Right atrium auricular region (tissue), 2 donors: ENCODE measurements at places on chromosomes 3 and 15. TPM values are rescaled to one million over a fixed set of nuclear protein-coding genes. Genes with fewer than 3 reads are reported as not detected.

GRCh38 chr3:168860028-168860427 is 764.3 kb upstream of the GOLIM4 start:
- no peak overlapping the region for H3K27ac ChIP-seq
- H3K4me3 ChIP-seq = no peak overlapping the region
- no peaks in the 10 kb centered on the region for H3K4me1 ChIP-seq
- DNase-seq = no peak
- H3K27me3 ChIP-seq = no peaks in the 10 kb centered on the region

GRCh38 chr3:72739531-72740466 is 108.4 kb downstream of the SHQ1 start:
- H3K4me3 ChIP-seq = no peak overlapping the region
- DNase-seq = no peak
- no peaks in the 10 kb centered on the region for H3K27me3 ChIP-seq
- no peaks in the 10 kb centered on the region for H3K4me1 ChIP-seq
- H3K36me3 ChIP-seq = no peaks in the 10 kb centered on the region

DNA sequence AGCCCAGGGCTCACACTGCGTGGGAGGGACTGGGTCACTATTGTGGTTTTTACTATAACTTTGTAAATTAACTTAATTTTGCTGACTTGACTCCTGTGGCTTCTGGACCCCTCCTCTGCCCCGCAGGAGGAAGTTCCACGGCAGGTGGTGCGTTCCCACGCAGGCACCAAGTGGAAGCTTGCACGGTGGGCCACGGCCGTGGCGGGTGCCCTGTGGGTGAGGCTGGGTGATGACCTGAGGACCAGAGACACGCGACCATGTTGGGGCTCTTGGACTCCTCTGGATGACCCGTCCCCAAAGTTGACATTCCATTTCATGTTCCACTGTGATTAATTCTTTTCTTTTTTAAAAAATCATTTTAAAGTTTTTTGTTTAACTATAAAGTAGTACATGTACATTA is 89.0 kb downstream of the FBLN2 start:
- H3K27me3 ChIP-seq = no peaks in the 10 kb centered on the region
- H3K4me3 ChIP-seq = no peak overlapping the region
- H3K4me1 ChIP-seq = no peaks in the 10 kb centered on the region

DNA sequence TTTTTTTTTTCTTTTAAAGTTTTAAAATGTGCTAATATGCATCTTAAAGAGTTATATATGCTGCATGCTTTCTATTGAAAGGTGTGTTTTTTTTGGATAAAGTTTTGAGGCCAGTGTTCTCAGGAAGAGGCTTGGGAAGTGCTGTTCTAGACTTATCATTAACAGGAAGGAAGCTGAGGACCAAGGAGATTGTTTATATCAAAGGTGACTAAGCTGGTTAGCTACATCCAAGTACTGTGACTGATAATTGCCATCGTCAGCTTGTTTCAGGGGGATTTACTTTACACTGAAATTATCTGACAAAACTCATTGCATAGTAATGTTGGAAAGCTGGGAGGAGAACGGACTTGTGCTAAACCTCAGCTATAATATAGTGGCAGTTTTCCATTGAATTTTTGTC is 36.3 kb upstream of the UTS2B start:
- H3K4me1 ChIP-seq = no peaks in the 10 kb centered on the region
- no peak for DNase-seq
- H3K27me3 ChIP-seq = no peaks in the 10 kb centered on the region
- peak overlapping the region; percentile 36 for H3K27ac ChIP-seq

GRCh38 chr15:101541501-101542292 is 52.2 kb upstream of the PCSK6 start:
- no peak for DNase-seq
- H3K27me3 ChIP-seq = no peaks in the 10 kb centered on the region
- no peak overlapping the region for H3K4me3 ChIP-seq
- H3K4me1 ChIP-seq = no peaks in the 10 kb centered on the region
- no peaks in the 10 kb centered on the region for H3K36me3 ChIP-seq
- H3K27ac ChIP-seq = no peak overlapping the region

GRCh38 chr3:153110041-153110440 is 52.0 kb upstream of the RAP2B start:
- no peak for DNase-seq
- no peak overlapping the region for H3K4me3 ChIP-seq

DNA sequence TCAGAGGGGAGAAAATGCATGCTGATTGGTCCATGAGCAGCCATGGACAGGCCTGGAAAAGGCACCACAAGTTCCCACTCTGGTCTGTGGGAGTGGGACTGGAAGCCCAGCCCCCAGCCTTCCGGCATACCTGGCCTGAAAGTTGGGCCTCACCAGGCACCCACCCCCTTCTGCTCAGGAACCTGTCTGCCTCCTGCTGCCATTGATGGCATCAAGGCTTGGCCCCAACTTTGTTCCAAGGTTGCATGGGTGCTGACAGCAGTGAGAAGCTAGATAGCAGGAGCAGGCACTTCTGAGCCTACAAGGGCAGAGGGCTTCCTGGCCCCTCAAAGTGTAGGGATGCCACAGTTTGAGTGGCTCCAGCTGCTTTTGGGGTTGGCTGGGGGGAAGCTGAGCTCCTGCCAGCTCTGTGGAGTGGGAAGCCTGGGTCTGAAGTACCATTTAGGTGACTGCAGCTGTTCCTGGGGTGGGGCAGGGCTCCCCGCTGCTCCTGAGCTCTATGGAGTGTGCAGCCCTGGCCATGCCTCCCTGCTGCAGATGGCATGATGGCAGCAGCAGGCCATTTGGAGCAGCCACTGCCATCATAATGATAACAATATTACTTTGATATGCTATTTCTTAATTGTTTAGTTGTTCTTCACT is 1054.1 kb upstream of the GBE1 start:
- H3K27me3 ChIP-seq = no peaks in the 10 kb centered on the region
- no peaks in the 10 kb centered on the region for H3K4me1 ChIP-seq
- no peak overlapping the region for H3K27ac ChIP-seq
- H3K36me3 ChIP-seq = no peaks in the 10 kb centered on the region
- H3K4me3 ChIP-seq = no peak overlapping the region
- DNase-seq = no peak

- peak within 1 kb of the TSS; percentile 6 for H3K27ac ChIP-seq
- H3K27me3 ChIP-seq = peaks cover 16% of the 10 kb centered on the region
- no peak for DNase-seq
- H3K4me3 ChIP-seq = peak within 1 kb of the TSS; percentile 57
- no peaks in the 10 kb centered on the region for H3K36me3 ChIP-seq
Measured at GRCh38 chr3:165195640-165196576, at the start of gene SLITRK3. SLITRK3 (minus strand) TSS chr3:165196384; CDS start chr3:165190830, 5,554 bp downstream.

- no peaks in the 10 kb centered on the region for H3K36me3 ChIP-seq
- H3K4me3 ChIP-seq = no peak overlapping the region
- no peak for DNase-seq
Measured at GRCh38 chr3:133475245-133476010, 75.6 kb downstream of the BFSP2 start.

DNA sequence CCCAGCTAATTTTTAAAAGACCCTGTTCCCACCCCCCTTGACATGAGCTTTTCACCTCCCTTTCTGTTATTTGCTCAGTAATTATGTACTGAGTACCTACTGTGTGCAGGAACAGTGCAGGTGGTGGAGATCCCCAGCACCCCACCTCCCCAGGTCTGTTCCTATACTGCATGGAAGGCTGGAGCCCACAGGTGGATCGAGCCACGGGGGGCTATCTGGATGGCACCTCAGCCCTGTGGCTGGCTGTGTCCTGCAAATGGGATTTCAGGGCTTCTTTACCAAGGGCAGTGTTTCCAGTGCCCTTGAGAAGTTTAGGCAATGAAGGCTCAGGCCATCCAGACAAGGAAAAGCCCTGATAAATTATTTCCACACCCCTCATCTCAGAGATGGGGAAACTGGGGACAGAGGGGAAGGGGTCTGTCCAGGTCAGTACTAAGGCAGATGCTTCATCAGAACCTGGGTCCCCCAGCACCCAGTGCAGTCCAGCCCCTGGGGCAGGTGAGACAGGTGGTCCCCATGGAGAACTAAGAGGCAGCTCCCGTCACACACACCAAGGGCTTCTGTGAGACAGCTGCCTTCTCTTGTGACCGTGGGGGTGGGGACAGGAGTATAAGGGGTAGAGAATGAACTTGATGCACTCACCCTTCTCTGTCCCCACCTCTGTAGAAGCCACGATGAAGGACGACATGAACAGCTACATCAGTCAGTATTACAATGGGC is 109.6 kb downstream of the ETFA start:
- no peak for DNase-seq
- H3K4me3 ChIP-seq = no peak overlapping the region
- H3K27me3 ChIP-seq = no peaks in the 10 kb centered on the region
- no peak overlapping the region for H3K27ac ChIP-seq
- no peaks in the 10 kb centered on the region for H3K36me3 ChIP-seq

CHRNA7 gene
- 1.1 TPM for total RNA-seq

TTLL13 gene
- not detected for total RNA-seq

NEK10 gene
- total RNA-seq = 10.3 TPM

CLPX gene
- total RNA-seq = 28.8 TPM

ZNF774 gene
- 3.7 TPM for total RNA-seq
